ENCODE measurements at places on chromosomes 16 and 17.

- no peak for DNase-seq
Observed at GRCh38 chr17:4017377-4017776, 53.1 kb upstream of the ATP2A3 start.

DNA sequence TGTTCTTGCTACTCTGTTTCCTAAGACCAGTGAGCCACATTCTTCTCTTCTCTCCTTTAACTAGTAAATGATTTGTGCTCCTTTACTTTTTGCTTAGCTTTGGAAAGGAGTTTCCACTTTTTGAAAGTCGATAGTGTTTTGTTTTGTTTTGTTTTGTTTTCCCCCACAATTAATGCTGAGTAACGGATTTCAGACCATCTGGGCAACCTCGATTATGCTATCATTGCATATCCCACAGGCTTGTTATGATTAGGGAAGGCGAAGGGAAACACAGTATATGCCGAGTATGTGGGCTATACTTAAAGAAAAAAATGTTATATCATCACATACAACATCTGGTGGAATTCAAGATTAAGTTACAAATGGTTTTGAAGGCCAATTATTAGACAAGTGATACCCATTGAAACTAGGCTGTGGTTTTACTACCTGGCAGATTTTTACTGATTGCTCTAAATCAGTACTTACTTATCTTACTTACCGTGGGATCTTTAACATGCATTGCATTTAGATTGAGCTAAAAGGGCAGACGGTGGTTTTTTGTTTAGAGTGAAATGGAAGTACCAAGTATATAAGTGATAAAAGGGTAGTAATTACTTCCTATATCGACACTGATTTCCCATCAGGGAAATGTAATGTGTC lies 361.3 kb upstream of the SOX9 start:
- DNase-seq: no peak

DNA sequence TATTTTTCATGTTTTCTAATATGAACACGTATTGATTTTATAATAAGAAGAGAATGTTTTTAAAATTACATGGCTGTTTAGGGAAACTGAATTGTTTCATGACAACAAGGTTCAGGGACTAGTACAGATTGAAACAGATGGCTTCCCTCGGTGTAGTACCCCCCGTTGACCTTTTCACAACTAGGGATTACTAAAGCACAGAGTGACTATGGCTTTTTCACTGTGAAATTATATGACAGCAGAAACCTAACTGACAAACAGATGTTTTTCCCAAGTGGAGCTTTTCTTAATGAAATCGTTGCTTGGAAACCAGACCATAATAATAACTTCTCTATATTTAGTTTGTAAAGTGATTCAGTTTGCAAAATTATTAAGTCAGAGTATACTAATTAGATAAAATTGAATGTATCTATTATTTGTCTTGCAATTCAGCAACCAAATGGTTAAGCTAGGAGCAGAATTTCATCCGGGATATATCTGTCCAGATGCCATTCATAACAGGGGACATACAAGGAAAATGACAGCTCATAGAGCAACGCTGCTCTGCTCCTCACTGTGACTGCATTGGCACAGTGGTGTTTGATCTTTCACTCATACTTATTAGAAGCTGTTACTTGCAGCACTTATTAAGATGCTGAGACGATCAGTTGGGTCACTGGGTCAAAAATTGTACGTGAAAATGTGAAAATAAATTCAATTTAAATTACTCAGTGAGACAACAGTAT lies 111.7 kb downstream of the TANGO6 start:
- no peak for DNase-seq

DNA sequence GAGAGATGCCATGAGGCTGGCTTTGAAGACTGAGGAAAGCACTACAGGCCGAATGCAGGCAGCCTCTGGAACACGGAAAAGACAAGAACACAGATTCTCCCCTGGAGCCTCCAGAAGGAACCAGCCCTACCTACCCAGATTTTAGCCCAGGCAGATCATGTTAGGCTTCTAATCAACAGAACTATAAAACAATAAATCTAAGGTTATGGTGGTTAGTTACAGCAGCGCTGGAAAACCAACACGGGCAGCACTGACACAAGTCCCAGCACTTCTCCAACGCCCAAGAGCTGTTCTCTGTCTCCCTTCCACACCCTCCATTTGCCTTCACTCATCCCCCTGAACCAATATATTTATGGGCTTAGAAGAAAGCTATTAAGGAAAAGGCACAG lies 7.5 kb downstream of the ANKRD11 start:
- DNase-seq: no peak

- DNase-seq: no peak
Observed at GRCh38 chr17:61396586-61397085, 3.0 kb upstream of the TBX2 start.

GRCh38 chr16:54812229-54812628 lies 118.4 kb upstream of the IRX5 start:
- no peak for DNase-seq

DNA sequence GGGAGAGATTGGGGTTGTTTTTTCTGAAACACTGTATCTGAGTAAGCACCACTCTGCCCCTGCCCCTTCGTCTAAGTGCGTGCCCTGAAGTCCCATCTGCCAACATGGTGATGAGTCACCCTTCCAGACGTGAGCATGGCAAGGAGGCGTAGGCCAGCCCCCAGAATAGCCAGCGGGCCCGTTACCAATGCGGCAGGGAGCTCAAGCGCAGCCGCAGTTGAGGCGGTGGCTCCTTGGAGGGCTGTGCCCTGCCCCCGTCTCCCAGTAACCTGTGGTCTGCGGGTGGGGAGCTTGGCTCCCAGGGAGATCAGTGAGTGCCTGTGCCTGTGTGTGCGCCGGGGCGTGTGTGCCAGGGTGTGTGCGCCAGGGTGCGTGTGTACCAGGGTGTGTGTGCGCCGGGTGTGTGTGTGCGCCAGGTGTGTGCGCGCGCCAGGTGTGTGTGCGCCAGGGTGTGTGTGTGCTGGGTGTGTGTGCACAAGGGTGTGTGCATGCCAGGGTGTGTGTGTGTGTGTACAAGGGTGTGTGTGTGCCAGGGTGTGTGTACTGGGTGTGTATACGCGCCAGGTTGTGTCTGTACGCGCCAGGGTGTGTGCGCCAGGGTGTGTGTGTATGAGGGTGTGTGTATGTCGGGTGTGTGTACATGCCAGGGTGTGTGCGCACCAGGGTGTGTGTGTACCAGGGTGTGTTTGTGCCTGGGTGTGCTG lies 98.6 kb upstream of the CHMP6 start:
- peak; percentile 15 for DNase-seq

DNA sequence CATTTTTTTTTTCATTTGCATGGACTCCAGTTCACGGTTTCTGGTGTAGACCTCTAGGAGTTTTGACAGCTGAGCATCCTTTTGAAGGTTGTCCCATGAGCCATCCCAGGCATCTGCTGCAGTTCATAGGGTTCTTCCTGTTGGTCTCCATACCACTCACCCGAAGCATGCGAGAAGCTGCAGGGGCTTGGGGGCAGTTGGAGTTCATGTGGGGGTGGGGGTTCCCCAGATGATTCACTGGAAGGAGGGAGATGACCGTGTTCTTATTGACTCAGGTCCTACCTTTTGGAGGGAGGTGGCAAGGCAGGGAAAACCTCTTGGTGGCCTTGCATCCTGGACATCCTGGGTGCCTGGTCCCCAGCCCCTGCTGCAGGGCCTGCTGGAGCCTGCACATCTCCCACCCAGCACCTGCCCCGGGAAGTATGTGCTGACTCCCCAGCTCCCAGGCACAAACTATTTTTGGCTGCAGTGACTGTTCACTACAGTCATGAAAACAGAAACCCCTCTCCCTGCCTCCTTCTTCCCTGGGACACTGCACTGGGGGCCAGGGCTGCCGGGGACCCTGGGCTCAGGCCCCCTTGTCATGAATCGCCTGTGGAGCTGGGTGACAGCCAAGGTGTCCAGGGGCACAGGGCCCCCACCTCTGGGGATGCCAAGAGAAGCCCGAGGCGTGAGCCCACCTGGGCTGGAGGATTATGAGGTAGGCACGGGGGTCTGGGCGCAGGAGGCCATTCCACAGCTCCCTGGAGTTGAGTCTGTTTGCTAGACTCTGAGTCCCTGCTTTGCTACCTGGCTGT lies 64.9 kb upstream of the LGALS9 start:
- no peak for DNase-seq

- DNase-seq: no peak
Observed at GRCh38 chr16:6483469-6484033, 849.1 kb upstream of the RBFOX1 start.

DNA sequence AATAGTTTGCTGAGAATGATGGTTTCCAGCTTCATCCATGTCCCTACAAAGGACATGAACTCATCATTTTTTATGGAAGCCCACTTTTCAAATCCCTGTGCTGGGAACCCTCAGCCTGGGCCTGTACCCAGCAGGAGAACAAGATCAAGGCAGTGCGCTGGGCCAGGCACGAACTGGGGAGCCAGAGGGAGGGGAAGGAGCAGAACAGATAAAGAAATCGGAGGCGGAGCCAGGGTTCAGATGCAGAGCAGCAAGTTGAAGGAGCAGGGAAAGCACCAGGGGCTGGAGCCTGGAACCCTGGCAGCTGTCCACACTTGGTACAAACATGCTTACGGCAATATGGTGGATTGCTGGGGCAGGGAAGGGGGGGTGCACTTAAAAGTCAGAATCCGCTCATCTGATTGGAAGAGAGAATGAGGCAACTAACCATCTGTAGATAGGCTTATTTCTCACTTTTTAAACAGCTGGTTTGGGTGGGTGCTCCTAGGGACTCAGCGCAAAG lies 107.5 kb downstream of the NOG start:
- no peak for DNase-seq

- DNase-seq: no peak
Observed at GRCh38 chr16:49859125-49859811, 3.4 kb upstream of the ZNF423 start.

GRCh38 chr16:18969855-18970240 lies 13.9 kb upstream of the TMC7 start:
- DNase-seq: no peak

DNA sequence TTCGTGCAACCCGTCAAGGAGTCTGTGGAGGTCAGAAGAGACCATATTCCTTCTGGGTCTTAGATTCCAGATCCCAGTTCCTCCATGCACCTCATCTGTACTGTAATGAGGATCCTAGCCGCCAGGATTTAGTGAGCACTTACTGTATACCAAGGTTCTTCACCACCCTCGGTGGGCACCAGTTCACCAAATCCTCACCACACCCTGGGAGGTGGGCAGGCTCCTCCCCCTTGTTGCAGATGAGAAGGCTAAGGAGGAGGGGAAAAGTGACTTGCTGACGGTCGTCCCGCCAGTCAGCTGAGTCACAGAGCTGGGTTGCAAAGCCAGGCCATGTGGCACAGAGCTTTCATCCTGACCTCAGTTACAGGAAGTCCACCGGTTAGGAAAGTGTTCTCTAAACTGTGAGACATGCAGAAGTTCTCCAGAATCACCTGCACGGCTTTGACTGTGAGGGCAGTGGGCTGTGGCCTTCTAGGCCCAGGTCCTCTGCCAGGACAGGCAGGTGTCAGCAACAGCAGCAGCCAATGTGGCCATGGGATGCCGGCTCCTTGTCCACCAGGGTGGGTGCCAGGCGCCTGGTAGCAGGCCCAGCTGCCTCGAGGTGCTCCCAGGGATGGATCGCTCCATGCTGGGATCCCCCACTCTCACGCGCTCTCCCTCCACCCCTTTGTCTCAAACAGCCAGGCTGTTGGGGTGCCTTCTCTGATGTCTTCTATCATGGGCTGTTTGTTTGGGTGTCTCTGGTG lies 240.3 kb upstream of the GSE1 start:
- no peak for DNase-seq

- peak; percentile 18 for DNase-seq
Observed at GRCh38 chr16:11640987-11641817, 27.1 kb upstream of the SNN start.

DNA sequence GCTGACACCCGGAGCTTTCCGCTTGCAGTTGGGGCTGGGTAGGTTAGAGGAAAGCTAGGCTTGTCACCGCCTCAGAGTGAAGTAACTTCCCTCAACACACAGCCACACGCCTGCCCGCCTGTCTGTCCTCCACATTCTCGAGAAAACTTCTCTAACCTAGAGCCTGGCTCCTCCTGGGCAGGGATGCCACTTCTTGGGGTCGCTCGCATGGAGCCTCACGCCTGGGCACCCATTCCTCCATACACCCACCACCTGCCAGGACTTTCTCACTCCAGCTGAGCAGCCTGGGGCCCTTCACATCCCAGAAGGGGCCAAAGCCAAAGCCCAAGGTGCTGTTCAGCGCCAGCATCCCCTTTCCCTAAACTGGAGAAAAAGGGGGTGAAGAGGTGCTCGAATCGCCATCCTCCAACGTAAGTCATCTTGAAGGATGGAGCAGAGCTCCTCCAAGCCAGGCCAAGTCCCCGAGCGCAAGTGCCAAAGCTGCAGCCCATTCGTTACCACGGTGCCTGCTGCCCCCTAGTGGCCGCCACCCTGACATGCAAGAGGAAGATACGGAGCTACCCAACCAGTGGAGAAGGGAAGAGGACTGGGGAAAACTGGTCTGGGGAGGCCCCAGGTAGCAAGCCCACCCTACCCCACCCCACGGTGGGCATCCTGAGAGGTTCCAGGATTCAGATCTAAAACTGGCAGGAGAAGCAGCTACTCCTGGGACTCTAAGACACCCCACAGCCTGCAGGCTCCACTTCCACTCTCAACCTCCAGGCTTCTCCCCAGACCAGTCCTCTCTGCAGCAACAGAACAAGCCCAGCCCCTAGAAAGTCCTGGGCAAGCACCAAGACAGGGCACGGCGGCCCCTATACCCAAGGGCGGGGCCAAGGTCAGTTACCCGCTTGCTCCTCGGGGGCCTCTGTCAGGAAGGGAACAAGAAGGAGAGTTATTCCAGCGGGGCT lies 63.1 kb downstream of the MYO18A start:
- peak; percentile 65 for DNase-seq

DNA sequence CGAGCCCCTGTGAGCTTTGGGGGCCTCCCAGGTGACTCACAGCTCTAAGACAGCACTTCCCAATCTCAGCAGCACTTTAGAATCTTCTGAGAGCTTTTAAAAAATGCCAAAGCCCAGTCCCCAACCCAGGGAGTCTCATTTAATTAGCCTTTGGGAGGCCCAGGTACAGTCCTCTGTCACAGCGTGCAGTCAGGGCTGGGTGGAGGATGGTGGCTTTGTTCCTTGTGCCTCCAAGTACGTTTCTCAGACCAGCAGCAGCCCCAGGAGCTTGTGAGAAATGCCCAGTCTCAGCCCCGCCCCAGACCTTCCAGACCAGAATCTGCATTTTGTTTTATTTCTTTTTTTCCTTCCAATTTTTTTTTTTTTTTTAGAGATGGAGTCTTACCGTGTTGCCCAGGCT lies 27.4 kb upstream of the CMIP start:
- DNase-seq: no peak

DNA sequence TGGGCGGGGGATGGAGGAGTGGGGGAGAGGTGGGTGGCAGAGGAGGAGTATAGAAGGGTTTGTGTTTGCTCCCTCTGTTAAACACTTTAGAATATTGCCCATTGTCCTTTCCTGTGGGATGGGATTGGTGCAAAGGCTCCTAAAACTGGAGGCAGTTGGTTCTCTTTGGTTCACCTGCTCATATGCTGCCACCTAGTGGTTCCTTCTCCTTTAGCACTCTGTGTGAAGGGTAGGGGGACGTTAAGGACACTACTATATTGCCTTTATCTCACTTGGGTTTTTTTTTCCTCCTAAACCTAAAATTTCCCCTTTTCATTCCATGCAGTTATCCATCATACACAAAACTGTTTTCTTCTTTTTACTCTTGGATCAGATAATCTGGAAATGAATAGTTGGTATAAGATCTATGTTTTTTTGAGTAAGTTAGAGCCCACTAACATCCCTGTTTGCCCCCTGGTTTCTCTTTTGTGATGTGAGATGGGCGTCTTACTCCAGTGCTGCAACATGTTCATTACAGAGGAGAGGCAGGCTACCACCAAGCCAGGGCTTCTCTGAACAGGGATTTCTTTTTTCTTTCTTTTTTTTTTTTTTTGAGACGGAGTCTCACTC lies 23.8 kb downstream of the SNX11 start:
- DNase-seq: peak; percentile 35

- no peak for DNase-seq
Observed at GRCh38 chr16:66473654-66474519, 46.8 kb downstream of the BEAN1 start.

Measured in T follicular helper cell (primary cell).